ENCODE measurements at places on chromosomes 1 and 21.
A peak's percentile ranks its signal among the peaks of the same experiment; 100 is the strongest.

- DNase-seq = no peak
Measured at GRCh38 chr1:170247751-170248521, 102.2 kb downstream of the NTMT2 start.

GRCh38 chr1:60753036-60753900, 329.1 kb upstream of the NFIA start:
- DNase-seq = no peak

DNA sequence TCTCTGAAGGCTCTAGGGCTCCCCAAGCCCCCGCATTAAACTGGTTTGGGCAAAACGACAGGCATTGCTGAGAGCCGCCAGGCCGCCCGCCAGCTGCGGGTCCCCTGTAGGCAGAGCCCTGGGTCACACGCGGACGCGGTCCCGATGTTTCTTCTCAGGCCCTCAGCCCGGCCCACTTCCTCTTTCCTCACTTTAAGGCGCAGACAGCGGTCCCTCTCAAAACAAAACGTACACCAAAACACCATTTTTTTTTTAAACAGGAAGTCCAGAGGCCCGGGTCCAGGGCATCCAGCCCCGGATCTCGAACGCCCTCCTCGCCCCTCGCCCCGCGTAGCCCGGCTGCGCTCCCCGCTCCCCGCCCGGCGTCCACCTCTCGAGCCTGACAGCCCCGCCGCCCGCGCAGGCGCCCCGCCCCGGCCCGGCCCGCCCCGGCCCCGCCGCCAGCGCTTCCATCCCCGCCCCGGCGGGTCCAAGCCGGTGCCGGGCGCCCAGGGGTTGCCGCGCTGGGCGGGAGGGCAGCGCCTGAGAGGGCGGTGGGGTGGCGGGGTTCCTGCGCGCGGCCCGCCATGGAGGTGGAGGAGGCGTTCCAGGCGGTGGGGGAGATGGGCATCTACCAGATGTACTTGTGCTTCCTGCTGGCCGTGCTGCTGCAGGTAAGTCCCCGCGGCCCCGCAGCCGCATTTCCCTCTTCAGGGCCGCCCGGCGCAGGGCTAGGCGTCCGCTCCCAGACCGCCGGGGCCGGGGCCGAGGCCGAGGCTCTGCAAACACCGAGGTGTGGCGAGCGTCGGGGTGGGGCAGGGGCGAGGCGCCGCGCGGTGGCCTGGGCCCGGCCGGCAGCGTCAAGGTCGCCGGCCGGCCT, at the start of gene SLC22A15:
Gene SLC22A15, plus strand, starts transcription at position 452 of the 859 bp plus-strand sequence. Its CDS starts 115 bp downstream, at position 567.
- DNase-seq = peak; percentile 23

GRCh38 chr1:186429017-186429416, 31.9 kb downstream of the PDC start:
- DNase-seq = no peak

GRCh38 chr1:63794939-63795378, 21.1 kb downstream of the ROR1 start:
- no peak for DNase-seq

All from stimulated activated CD8-positive, alpha-beta memory T cell treated with anti-CD3 and anti-CD28 coated beads, Interleukin-12 subunit alpha, Interleukin-12 subunit beta, amount 100 ng/mL, for 4 hours (primary cell).